ENCODE measurements at places on chromosomes 2 and 18. TPM values are rescaled to one million over a fixed set of nuclear protein-coding genes. Genes with fewer than 3 reads are reported as not detected.

Gene MC4R
- total RNA-seq: not detected

Gene DSC2
- total RNA-seq: 184 TPM

Gene PTPRM
- 13.9 TPM for total RNA-seq

Gene TNS1
- 164 TPM for total RNA-seq

Gene STPG4
- total RNA-seq: 0.21 TPM

Gene BOLA3
- 44.8 TPM for total RNA-seq

Gene EPB41L3
- 78.0 TPM for total RNA-seq

Gene QPCT
- 5.3 TPM for total RNA-seq

Gene C2orf81
- 0.62 TPM for total RNA-seq

Measured in colonic mucosa (tissue), 4 donors.